ENCODE measurements at places on chromosomes 5 and 9.

GRCh38 chr5:42944989-42945388 lies 95.1 kb downstream of the ANXA2R start:
- no peak for DNase-seq

GRCh38 chr9:7104625-7105024 lies 346.9 kb downstream of the KDM4C start:
- DNase-seq = no peak

DNA sequence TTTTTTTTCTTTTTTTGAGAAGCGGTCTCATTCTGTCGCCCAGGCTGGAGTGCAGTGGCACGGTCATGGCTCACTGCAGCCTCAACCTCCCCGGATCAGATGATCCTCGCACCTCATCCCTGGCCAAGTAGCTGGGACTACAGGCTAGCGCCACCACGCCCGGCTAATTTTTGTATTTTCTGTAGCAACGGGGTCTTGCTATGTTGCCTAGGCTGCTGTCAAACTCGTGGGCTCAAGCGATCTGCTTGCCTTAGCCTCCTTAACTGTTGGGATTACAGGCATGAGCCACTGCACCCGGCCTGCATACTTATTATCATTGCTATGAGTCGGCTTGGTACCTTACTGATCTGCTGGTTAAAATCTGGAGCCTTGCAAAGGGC lies 790 bp upstream of the IARS1 start:
- no peak for DNase-seq

DNA sequence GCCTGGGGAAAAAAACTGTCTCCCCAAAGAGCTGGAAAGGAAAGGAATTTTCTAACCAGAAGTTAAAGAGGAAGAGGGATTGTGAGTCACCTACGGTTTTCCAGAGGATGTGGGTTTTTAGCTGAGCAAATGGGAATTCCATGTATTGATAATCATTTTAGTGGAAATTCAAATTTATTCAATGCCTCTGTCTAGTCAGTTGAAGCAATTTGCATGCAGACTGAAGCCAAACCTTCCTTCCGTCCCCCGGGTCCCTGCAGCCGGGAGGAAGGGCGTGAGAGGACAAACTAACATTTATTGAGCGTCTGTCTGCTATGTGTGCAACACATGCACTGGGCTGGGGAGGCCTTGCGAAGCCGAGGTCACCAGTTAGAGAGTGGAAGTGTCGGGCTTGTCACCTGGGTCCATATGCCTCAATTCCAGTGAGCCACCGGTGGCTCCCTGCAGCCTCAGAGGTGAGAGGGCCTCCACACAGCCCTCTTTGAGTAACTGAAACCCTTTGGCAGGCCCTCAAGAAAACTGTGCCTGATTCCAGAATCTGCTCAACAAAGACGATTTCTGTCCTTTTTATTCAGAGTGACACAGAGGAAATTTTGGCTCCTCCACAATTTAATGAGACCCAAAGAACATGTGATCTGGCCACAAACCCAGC lies 70.3 kb downstream of the COL27A1 start:
- DNase-seq = no peak

DNA sequence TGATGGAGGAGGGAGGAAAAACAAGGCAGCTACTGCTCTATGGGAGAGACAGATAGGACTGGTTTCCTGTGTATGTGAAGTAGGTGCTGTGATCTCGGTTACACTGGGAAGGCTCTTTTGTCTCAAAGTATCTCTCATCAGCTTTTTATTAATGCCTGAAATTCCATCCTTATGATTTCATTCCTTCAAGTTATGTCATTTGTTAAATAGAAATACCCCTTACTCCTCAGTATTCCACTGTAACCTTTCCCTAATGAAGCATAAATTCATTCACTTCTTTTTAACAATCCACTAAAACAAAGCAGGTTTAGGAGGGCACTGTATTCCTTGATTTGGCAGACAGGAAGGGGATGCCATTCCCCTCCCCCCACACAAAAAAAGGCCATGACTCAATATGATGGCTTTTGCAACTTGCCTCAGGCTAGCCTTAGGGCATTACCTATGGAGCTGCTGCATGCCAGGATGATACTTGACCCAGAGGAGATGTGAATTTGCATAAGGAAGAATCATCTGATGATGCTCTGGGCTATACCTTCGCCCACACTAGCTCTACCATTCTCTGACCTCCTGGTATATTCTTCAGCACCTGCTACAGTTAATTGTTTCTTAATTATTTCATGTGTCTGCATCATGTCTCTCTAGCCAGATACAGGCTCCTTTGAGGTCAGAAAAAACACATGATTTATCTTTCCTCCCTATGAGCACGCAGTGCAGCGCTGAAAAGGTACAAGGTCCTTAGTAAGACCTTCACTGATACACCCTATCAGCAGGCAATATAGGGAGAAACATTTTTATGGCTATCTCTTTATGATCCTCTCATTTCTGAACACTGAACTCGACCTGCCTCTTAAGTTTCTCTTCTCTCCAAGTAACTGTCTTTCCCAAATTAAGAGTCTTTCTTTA lies 26.3 kb downstream of the NR3C1 start:
- DNase-seq = no peak

- DNase-seq = no peak
Observed at GRCh38 chr9:85527331-85528020, 214.3 kb downstream of the AGTPBP1 start.

DNA sequence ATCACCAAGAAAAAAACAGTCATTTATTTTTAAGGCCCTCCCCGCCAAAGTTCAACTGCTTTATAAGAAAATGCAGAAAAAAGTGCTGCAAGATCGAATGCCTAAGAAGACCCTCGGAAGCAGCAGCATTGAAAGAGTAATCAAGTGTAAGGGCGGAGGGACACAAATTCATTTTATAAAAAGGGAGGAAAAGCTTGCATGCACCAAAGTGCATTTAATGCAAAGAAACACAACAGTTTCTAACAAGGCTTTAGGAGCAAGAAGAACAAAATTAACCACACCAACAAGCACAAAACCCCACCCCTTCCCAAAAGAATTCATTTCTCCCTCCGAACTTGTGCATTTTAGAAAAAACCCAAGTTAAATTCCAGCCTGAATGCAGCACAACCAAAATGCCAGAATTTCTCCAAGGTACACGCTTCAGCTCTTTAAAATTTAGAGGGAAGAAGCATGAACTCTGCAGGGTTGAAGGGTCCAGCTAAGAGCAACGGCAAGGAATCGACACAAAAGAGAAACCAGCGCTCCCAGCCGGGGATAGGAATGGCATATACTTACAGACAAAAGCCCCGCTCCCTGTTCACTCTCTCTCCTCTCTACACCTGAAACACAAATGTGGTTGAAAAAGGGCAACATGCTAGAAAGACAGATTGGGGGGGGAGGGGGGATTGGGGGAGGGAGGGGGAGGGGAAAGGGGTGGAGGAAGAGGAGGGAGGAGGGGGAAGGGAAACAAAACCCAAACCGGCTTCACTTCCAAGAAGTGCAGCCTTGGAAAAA lies at the start of gene NREP:
Gene NREP (minus strand): TSS at position 614 of the 774 bp plus-strand sequence. CDS start 1,422 bp downstream, outside the sequence.
- no peak for DNase-seq

- DNase-seq = no peak
Observed at GRCh38 chr5:150460781-150461180, 11.2 kb upstream of the RPS14 start.

GRCh38 chr9:27126670-27127069 lies 17.6 kb downstream of the TEK start:
- DNase-seq = no peak

DNA sequence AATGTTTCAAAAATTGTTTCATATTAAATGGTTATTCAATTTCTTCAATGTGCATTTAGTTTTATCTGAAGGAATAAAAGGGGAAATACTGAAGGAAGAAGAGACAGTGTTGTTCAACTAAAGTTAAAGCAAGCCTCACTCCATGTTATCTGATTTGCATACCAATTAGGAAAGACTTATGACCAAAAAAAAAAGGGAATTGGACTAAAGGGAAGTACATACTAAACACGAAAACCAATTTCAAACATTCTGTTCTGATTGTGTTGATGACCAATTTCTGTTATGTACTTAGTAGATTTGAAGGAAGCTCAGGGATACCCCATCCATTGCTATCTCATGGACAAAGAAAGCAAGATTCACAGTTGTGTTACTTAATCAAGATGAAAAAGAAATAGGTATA lies 4.9 kb upstream of the GAPT start:
- DNase-seq = no peak

DNA sequence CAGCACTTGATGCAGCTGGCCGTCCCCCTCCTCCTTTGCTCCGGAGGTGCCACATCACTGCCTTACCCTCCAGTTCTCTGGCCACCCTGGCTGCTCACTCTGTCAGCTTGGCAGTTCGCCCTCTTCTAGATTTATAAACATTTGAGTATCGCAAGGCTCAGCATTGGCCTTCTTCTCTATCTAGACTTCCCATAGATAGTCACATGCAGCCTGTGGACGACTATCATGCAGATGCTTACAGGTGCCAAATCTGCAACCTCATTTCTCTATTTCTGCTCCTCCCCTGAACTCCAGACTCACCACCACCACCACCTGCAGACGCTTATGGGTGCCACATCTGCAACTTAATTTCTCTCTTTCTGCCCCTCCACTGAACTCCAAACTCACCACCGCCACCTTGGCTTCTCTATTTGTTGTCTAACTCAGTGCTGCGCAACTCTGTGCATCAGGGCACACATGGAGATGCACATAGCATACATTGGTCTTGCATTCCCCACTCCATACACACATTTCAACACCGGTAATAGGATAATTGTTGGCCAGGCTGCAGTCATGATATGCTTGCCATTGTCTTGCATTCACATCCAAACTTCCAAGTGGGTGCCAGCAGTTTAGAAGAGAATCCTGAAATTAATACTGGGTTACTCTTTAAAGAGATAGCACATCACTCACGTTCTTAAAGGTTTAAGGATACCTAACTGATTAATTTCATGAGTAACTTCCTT lies 1.9 kb upstream of the DAP start:
- no peak for DNase-seq

DNA sequence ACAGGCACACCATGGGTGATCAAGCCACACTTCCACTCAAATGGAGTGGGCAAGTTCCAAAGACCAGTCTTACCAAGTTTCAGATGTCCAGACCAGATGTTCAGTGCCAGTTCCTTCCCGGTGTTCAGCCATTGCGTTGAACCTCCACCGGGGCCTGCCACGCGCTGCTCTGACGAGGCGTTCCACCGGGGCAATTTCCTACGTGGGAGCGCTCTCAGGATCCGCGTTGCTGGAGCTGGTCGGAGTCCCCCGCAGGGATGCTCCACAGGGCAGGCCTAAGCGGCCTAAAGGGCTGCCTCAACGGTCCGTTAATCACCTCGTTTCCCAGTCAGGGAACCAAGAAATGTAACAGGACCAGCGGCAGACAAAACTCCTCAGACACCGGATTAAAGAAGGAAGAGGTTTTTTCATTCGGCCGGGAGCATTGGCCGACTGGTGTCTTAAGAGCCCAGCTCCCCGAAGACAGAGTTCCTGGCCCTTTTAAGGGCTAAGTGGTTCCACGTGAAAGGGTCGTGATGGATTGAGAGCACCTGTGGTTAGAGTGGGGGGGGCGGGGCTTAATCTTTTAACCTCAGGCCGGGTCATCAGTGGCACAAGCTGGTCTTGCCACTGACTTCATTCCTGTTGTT lies 35.7 kb upstream of the PPP1R26 start:
- DNase-seq = no peak

- DNase-seq = no peak
Observed at GRCh38 chr5:76852772-76853171, 3.0 kb downstream of the S100Z start.

Data from stimulated activated CD8-positive, alpha-beta memory T cell treated with anti-CD3 and anti-CD28 coated beads, Interleukin-7, amount 100 ng/mL, for 48 hours (primary cell).